ENCODE measurements at places on chromosomes 2 and 18.
A peak's percentile ranks its signal among the peaks of the same experiment; 100 is the strongest.

- DNase-seq, result no peak
These were observed 13.7 kb downstream of the HES6 start for GRCh38 chr2:238225911-238226697.

GRCh38 chr2:168114619-168115018 is 132.8 kb downstream of the STK39 start:
- DNase-seq, result no peak

- no peak for DNase-seq
These were observed 125.7 kb downstream of the PDE1A start for GRCh38 chr2:182301093-182301492.

DNA sequence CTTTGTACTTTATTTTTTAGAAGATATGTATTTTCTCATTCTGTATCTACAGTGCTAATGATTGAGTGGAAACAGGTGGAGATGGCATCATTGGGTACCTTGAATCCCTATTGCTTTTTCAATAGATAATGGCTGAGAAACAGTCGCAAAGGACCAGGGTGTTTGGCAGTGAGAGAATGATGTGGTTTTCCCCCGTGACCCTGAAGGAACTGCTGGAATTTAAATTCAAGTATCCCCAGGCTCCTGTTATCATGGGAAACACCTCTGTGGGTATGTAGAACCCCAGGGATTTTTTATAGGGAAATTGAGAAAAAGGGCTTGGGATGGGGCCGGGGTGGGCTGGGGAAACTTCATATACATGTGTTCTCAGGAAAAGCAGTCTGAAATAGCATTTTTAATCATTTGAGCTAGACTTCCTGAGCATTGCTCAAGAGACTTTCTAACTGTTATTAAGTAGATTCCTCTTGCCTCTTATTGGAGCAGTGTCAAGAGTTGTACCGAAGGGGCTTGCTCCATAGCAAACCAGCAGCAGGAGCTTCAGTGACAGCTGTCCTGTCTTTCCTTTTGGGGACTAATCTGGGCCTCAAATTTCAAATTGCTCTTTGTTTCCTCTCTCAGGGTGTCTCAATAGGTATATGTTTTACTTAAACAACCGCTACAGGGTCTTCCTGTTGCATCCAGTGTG is 18.9 kb downstream of the AOX1 start:
- DNase-seq, result no peak

DNA sequence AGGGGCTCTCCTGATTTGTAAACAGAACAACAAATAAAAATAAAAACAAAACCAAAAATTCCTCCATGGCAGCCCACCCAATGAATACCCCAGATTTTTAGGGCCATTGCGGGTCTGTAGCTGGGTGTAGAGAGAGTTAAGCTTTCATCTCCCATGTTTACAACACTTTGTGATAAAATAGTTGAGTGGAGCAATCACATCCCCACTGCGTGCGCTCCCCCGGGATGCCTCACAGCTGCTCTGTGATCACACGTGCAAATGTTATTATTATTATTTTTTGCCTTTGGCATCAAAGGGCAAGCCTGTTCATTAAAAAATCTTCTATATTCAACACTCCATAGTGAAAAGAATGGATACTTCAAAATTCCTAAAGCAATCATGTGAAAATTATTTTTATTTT is 118.0 kb downstream of the MBP start:
- no peak for DNase-seq

DNA sequence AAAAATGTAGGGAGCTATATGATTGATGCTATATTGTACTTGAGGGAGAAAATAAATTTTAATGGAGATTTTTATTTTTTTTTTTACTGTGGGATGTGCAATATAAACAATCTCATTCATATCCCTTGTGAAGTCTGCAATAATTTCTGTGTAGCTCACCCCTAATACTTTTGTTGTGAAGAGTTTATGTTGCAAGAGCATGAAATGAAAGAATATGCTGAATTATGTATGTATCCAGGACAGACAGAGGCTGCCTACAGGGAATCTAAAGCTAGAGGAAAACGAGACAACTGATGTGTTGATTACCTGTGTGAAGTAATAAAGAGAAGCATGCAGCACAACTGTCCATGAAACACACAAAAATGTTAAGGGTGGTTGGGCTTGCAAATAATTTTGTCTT is 643.3 kb downstream of the DCDC2C start:
- DNase-seq, result no peak

DNA sequence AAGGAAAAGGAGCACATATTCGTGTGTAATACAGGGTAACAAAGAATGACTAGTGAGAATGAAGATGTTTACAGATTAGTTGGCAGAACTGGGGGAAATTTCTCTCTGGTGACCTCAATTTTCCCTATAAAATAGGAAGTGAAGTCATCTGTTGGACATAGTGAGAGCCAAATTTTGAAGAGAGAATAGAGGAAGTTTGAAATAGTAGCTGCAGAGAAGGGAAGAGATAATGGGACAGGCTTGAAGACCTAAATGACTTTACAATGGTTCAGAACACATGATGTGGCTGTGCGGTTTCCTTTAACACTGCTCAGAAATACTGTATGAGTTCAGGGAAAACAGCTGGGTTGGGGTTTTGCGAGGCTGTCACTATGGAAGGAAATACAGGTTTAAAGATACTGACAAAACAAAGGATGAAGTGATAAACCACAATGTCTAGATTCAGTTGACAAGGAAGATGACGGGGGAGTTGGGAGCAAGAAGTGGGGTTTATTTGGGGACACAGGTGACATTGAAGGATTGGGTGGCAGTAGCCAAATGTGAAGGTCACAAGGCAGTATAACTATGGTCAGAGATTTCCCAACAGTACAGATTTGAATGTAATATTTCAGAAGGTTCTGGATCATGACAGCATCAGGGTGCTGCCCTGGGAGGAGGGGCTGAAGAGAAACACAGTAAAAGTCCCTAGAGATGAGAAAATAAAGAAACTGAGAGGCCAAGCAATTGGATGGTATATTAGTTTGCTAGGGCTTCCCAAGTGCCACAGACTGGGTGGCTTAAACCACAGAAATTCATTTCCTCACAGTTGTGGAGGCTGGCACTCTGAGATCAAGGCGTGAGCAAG is 82.6 kb upstream of the TANK start:
- DNase-seq, result peak; percentile 30

- DNase-seq, result no peak
These were observed 48.4 kb upstream of the ZNF397 start for GRCh38 chr18:35192415-35192814.

DNA sequence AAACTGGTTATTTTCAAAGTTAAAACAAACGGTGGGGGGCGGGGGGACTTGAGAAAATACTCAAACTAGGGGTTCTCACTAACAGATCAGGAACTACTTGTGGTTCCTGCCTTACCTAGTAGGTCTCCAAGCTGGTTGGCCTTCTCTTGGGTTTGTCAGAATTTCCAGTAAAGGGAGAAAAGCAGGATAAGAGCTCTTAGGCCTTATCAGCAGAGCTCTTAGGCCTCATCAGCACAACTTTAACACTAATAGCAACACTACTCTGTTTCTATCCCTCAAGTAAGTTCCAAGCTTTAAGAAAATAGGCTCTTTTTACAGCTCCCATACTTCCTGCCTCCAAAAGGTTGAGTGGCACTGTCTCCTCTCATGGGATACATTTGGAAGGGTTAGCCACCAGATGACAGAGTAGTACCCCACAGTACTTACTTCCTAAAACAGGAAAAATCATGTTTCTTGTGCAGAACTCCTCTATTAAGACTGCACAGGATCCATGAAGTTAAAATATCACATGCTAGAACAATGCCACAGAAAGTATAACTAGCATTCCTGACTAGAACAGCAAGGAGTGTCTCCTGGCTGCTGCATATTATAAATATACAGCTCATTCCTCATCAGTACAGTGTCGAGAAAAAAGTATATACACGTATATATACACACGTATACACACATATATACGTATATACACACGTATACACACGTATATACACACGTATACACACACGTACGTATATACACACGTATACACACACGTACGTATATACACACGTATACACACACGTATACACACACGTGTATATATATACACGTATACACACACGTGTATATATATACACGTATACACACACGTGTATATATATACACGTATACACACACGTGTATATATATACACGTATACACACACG is 6.1 kb downstream of the FBXO11 start:
- DNase-seq, result no peak
